NCI-H524 treated with DMSO at 0.1 percent for 48 hours (cell line): ENCODE measurements at places on chromosomes 6 and 20.

GRCh38 chr20:25030649-25031207 lies 27.2 kb downstream of the ACSS1 start:
- DNase-seq = no peak

- DNase-seq = no peak
Measured at GRCh38 chr6:51855310-51856082, 231.9 kb downstream of the PKHD1 start.

DNA sequence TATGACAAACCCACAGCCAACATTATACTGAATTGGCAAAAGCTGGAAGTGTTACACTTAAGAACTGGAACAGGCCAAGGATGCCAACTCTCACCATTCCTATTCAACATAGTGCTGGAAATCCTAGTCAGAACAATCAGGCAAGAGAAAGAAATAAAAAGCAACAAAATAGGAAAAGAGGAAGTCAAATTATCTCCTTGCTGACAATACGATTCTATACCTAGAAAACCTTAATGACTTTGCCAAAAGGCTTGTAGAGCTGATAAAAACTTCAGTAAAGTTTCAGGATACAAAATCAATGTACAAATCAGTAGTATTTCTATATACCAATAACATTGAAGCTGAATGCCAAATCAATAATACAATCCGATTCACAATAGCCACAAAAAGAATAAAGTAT lies 32.4 kb downstream of the OR5V1 start:
- DNase-seq = no peak

- DNase-seq = no peak
Measured at GRCh38 chr6:79403086-79403485, 134.1 kb downstream of the LCA5 start.

DNA sequence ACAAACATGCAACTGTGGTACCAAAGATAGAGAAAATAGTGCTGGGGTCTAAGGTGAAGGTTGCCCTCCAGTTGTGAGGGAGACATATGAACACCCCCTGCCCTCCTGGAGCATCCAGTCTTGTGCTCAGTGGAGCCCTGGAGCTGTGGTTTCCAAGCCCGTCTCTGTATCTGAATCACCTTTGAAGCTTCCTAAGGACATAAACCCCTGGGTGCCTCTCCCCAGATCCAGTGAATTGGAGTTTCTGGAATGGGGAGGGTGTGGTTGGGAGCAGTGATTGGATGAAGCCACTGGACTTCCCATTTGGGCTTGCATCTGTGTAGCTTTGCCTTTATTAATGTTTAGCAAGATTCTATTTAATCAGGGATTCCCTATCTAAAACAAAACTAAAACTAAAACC lies 22.4 kb upstream of the E2F3 start:
- DNase-seq = no peak

DNA sequence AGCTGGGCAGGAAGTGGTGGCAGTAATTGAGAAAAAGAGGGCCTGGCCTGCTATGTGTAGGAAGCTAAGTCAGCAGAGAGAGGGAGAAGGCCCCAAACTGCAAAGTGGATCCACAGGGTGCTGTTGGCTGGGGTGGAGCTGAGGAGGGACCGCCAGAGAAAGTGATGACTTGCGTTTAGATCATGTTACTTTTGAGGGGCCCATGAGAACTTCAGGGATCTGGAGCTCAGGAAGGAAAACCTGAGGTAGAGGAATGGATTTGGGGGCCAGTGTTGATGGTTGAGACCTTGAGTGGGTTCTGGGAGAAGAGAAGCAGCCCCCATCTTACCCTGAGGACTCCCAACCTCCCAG lies 155.5 kb downstream of the MRPL14 start:
- DNase-seq = no peak

GRCh38 chr6:82348130-82348529 lies 15.5 kb upstream of the TPBG start:
- DNase-seq = peak; percentile 90

- DNase-seq = no peak
Measured at GRCh38 chr20:46206025-46206424, 87.9 kb downstream of the CD40 start.

DNA sequence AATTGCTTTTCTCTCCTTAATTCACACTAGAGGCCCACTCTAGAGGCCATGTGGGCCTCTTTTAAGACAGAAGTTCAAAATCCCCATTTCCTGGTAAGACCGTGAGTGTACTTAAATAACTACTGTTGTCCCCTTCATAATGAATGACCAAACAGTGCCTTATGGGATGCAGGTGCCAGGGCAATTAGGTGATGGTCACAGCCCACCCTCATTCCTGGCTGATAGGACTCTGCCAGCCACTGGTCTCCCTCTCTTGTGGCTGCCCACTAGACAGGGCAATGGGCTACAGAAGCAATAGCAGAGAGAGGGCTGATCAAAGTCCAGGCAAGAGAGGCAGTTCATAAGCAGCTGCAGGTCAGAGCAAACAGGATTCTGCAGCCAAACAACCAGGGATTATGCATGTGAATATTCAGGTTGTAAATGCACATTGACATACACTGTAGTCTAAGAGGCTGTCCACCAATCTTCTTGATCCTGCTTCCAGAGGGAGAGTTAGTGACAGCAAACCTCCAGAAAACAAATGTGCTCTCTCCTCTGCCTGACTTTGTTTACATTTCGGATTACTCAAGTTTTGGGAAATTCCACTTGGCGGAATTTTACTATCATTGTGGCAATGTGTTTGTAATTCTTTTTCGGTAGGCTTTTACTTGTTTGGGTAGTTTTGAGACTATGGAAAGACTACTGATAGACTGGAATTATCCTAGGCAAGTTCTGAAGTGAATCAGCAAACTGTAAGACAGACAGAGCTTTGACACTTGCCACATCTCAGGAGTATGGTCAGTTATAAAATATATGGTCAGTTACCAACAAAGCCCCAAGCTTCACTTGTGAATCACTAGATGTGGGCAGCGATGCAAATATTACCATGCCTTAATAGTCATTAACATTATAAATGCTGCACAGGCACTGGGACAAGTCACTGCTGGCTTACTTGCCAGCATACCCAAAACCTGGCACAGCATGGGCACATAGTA lies 12.8 kb downstream of the PTPRK start:
- DNase-seq = no peak

DNA sequence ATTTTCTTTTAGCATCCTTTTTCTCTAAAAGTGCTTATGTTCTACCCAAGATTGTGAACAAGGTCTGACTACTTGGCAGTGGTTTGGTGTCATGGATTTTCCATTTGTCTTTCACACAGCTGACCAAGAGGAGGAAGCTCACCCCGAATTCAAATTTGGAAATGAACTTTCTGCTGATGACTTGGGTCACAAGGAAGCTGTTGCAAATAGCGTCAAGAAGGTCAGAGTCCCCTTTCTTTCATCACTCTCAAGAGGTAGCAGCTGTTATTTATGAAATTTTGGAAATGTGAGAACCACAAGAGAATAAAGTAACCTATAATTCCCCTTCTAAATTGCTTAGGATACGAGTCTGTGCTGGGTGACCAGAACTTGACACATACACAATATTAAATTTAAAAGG lies 113.0 kb upstream of the LAMP5 start:
- peak; percentile 31 for DNase-seq

GRCh38 chr20:62193079-62194025 lies 10.5 kb downstream of the MTG2 start:
- no peak for DNase-seq

DNA sequence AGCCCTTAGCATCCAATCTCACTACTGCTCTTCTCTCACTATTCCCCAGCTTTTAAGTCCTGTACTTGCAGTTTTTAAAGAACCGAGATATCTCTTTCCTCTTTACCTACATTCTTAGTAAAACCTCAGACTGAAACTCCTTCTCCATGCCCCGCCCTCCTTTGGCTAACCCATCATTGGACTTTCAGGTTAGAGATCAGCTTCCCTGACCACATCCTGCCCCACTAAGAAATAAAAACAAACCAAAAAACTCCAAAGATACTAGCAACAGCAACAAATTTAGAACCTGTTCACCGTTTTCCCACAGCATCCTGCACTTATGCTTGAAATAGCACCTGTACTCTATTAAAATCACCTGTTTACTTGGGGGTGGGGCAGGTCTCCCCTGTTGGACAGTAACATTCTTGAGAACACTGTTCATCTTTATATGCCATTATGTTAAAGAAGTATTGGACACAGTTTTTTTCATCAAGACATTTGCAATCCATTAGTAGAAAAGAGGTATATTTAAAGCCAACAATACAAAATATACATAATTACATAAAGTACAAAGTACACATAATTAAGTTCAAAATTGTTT lies 16.3 kb upstream of the SMAP1 start:
- no peak for DNase-seq

DNA sequence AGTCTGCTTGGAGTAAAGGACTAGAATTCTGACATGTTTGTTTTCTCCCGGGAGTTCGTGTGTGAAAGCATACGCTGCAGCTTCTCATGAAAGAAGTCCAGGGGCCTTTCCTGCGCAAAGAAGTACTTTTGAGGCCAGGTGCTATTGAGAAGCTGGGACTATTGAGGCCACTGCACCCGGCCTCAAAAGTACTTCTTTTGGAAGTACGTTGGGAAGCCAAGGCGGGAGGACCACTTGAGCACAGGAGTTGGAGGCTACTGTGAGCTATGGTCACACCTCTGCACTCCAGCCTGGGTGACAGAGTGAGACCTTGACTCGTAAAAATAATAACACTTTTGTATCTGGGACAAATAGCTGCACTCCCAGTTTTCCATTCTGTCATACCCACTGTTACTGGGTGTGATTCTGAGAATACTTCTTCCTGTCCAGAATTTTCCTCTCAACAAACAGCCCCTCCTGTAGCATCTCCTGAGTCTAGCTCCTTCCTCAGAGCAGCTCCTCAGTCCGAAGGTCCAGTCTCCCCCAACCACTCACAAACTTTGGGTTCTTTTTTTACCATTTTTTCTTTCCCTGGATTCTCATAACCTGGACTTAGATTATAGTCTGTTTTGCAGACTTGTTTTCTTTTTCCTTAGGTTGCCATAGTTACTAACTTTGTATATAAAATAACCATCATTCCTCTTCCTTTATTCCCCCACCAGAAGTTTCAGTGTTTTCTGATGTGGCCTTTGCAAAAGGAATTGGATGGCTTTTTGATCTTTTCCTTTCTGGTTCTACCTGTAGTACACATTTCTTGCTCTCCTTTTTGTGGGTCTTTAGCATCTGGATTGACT lies 12.7 kb downstream of the STK35 start:
- no peak for DNase-seq

DNA sequence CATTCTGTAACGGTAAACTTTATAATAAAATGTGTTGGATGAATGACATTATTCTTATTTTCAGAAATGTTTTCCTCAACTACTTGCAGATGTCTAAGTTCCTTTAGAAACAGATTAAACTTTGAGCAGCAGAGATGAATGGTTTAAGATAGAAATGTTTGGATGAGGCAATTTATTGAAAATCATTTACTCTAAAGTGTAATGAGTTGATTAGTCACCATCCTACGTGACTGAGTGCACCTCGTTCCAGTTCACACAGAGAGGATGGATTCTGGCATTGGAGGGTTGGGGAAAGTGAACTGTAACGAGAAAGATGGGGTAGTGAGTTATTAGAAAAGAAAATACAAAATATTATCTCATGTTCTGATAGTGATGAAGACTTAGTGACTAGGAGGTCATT lies 28.7 kb downstream of the SMPDL3A start:
- DNase-seq = no peak

DNA sequence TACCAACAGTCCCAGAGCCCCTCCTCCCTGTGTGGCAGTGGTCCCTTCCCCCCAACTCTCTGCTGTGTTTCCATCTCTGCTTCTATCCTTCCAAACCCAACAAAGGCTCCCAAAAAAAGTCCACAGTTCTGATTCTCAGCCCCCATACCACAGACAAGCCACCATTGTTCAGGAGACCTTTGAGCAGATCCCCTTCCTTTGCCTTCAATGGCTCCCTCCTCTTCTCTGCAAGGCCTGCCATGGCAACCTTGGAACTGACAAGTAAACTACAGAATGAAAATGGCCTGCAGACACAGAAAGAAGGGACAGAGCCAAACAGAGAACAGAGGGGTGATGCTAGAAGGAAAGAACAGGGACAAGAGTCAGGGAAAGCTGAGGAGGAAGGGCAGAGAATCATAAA lies 23.2 kb downstream of the OR2H2 start:
- DNase-seq = no peak

GRCh38 chr6:107132330-107132954 lies 17.1 kb upstream of the BEND3 start:
- no peak for DNase-seq

- DNase-seq = no peak
Measured at GRCh38 chr6:110534731-110535492, 58.5 kb upstream of the SLC22A16 start.

DNA sequence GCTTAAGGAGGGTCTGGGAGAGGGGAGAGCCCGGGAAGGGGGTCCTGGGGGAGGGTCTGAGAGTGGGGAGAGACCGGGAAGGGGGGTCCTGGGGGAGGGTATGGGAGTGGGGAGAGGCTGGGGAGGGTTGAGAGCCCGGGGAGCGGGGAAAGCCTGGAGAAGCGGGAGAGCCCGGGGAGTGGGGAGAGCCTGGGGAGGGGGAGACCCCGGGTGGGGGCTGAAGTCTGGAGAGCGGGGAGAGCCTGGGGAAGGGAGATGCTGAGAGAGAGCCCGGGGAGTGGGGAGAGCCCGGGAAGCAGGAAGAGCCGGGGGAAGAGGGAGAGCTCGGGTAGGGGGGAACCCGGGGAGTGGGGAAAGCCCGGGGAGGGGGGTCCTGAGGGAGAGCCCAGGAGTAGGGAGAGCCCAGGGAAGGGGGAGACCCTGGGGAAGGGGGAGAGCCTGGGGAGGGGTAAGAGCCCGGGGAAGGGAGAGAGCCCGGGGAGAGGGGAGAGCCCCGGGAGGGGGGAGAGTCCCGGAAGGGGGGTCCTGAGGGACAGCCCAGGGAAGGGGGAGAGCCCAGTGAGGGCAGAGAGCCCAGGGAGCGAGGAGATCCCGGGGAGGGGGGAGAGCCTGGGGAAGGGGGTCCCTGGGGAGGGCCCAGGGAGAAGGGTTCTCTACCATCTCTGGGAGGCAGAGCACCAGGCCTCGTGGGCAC lies 148.5 kb downstream of the SYNDIG1 start:
- no peak for DNase-seq

DNA sequence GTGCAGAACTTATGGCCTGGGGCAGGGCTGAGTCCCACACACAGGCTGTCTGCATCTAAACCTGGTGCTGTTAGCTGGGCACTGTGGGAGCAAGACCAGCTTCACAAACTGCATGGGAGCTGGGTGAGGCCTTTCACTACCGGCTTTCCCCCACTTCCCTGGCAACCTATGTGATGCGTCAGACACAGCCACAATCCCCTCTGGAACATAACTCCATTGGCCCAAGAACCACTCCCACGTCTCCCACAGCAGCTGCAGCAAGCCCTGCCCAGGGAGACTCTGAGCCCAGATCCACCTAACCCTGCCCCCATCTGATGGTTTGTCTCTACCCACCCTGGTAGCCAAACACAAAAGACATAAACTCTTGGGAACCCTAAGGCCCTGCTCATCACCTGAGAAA lies 9.3 kb downstream of the WDR27 start:
- no peak for DNase-seq

DNA sequence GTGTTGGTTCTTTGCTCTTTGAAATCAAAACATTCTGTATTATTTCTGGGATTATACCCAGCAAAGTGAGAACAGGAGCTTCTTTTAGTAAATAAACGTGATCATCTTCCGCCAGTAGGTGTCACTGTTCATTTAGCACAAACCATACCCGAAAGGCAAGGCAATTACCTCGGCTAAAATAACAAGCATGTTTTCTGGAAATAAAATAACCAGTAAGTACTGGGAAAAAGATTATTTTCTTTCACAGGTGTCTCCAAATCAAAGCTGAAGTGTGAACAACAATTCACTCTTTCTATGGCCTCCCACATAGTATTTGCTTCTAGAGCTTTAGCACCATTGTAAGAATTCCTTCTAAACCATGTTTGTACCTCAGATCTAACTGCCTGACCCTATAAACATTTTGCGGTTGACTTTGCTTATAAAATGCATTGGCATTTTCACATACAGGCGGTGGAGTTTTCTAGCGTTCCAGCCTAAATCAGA lies 144.6 kb upstream of the AGPAT4 start:
- peak; percentile 67 for DNase-seq
